ENCODE measurements at places on chromosomes 4 and X.
A peak's percentile ranks its signal among the peaks of the same experiment; 100 is the strongest.

- DNase-seq, result no peak
These were observed 91.6 kb upstream of the H2AZ1 start for GRCh38 chr4:100041646-100042045.

DNA sequence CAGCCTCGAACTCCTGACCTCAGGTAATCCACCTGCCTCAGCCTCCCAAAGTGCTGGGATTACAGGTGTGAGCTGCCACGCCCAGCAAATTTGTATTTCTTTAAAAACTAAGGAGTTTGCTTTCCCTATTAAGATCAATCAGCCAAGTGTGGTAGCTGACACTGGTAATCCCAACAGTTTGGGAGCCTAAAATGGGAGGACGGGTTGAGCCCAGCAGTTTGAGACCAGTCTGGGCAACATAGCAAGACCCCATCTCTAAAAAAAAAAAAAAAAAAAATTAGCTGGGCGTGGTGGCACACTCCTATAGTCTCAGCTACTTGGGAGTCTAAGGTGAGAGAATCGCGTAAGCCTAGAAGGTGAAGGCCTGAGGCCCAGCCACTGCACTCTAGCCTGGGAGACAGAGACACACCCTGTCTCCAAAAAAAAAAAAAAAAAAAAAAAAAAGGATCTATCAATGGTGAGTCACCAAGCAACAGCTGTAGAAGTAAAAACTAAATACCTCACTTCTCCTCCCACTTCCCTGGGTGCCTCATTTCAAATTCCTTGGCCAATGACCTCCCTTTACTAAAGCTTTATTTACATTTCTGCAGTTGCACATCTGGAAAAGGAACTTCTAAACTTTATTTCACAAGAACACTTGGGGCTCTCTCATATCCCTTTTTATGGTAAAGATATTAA lies 54.5 kb downstream of the LDB2 start:
- no peak for DNase-seq

DNA sequence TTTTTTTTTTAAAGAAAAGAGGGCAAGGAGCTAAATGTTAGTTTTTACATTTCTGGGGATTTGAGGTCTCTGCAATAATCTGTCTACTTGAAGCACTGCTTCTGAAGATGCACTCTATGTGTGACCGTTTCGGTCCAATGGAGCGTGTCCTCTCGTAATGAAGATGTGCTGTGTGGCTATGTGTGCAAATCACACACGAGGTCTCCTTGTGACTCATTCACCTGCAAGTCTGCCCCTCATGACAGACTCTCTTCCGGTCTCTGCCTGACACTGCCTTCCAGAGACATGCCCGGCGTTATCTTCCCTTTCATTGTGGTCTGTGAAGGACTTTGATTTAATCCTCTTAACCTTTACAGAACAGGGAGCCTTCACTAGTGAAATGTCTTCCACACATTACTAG lies 84.3 kb downstream of the TRAM1L1 start:
- no peak for DNase-seq

DNA sequence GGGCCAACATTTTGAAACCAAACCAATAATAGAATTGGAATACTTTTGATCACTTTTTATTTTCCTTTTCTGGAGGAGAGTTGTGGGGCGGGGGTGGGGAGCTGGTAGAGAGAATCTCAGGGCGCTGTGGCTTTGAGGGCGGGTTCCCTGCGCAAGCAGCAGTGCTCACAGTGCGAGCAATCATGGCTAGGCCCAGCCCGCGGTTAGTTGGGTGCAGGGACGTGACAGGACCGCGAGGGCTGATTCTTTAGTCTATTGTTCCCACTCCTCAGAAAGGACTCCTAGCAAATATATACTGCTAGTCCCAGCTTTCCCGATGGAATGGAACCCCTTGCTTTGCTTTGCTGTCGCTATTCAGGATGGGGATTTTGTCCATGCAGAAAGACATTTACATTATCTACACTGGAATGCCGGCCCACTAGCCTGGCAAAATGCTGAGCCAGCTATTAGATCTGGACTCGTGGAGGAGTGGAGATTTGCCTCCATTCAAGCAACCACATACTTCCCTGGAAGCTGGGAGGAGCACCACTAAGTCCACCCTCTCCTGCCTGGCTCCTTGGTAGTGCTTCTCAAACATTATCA lies 23.9 kb upstream of the APLN start:
- DNase-seq, result no peak

- DNase-seq, result peak; percentile 12
These were observed 24.4 kb upstream of the DYNLT3 start for GRCh38 chrX:37871626-37872302.
